Stimulated activated naive CD4-positive, alpha-beta T cell treated with Interleukin-2 at 50 U/mL for 16 hours (primary cell): ENCODE measurements at places on chromosomes 2 and 18.

DNA sequence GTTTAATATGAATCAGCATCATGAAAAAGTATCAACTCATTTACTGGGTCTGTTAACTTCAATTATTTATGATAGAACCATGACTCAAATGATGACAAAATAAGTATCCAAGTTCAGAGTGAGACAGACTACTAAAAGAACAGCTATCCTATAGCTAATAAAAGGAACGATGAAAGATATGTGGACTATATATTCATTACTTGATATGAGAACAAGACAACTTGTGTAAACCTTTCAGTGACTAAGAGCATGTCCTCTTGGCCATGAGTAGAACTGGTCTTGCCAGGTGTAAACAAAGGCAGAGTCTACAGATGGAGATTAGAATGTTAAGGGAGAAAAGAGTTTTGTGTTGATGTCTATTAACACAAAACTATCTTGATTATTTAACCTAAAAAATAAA is 360.4 kb upstream of the ZC3H15 start:
- DNase-seq = no peak

DNA sequence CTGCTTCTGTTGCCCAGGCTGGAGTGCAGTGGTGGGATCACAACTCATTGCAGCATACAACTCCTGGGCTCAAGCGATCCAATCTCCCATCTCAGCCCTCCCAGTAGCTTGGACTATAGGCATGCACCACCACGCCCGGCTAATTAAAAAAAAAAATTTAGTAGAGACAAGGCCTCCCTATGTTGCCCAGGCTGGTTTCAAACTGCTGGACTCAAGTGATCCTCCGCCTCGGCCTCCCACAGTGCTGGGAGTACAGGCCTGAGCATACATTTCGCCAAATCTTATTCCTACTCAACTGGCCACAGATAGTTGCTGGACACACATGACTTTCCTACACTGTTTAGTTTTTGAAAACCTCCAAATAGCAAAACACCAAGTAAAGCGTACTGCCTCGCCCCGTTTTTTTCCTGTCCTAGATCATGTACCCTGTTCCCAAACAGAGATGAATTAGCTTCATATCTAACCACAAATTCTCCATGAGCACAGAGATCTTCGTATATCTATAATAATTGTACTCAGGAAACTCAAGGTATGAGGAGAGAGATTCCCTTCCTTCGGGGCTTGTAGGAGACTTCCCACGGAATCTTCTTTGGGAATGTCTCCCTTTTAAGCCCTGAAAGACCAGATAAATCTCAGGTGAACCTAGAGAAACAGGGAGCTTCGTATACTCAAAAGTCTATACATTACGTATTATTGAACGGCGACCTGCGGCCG is 598 bp upstream of the C2orf69 start:
- DNase-seq = no peak

DNA sequence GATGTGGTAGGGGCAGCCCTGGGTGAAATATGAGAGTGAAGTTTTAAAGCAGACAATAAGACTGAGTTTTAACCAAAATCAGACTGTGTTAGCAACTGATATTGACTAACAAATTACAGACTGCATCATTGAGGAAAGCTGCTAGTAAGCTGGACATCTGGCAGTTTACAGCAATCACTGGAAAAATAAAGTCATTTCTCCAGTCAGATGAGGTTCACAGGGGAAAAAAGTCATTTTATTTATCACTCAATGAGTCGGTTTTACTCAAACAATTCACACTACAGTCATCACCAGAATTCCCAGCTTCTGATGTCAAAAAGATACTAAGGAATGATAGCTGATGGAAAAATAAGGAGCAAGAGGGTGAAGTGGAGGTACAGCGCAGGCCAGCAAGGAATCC is 10.5 kb upstream of the TMEM177 start:
- DNase-seq = no peak

DNA sequence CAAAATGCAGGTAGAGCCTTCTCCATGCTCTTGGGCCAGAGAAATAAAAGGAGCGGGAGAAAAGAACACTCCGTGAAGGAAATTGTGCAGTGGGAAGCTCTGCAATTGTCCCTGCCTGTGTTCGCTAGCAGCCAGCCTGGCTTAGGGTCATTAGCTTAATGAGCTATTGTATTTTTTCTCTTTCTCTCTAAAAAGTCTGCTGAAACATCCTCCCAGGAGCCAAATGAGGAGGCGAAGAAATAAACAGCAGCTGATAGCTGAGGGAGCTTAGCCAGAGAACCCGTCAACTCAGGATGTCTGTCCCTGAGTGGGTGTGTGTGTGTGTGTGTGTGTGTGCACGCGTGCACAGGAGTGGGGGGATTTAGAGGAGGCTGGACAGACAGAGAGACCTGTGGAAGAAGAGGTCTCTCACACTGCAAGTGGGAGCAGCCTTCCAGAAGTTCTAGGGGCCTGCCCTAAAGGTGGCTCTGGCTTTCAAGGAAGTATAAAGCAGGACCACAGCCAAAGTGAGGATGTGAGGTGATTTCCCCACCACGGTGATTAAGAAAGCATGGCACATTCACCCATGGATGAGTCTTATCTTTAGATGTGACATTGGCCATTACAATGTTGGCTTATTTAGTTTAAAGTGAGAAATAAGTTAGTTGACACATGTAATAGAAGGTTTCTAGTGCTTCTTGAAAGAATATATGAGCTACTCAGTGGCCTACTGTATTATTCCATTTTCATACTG is 690.4 kb downstream of the RNF144A start:
- no peak for DNase-seq

- peak; percentile 21 for DNase-seq
Measured at GRCh38 chr2:202237787-202238233, 587 bp downstream of the SUMO1 start.

DNA sequence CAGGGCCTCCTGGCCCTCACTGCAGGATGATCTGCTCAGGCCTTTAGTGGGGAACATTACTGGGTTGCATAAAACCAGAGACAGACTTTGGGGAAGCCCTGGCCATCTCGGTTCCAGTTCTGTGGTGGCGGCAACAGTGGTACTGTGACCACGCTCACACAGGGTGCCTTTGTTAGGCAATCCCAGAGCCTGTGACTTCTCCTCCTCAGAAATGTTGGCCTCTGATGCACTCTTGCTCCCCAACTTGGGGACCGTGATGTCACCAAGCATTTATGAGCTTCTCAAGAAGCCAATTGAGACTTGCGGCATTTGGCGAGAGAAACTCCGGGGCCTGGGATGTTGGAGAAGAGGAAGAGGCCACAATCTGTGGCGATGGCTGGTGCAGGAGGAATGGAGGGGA is 80.9 kb upstream of the PKDCC start:
- no peak for DNase-seq

- DNase-seq = no peak
Measured at GRCh38 chr2:164868563-164869419, 27.2 kb upstream of the COBLL1 start.

GRCh38 chr2:175981551-175981950 is 20.5 kb downstream of the LNPK start:
- no peak for DNase-seq

DNA sequence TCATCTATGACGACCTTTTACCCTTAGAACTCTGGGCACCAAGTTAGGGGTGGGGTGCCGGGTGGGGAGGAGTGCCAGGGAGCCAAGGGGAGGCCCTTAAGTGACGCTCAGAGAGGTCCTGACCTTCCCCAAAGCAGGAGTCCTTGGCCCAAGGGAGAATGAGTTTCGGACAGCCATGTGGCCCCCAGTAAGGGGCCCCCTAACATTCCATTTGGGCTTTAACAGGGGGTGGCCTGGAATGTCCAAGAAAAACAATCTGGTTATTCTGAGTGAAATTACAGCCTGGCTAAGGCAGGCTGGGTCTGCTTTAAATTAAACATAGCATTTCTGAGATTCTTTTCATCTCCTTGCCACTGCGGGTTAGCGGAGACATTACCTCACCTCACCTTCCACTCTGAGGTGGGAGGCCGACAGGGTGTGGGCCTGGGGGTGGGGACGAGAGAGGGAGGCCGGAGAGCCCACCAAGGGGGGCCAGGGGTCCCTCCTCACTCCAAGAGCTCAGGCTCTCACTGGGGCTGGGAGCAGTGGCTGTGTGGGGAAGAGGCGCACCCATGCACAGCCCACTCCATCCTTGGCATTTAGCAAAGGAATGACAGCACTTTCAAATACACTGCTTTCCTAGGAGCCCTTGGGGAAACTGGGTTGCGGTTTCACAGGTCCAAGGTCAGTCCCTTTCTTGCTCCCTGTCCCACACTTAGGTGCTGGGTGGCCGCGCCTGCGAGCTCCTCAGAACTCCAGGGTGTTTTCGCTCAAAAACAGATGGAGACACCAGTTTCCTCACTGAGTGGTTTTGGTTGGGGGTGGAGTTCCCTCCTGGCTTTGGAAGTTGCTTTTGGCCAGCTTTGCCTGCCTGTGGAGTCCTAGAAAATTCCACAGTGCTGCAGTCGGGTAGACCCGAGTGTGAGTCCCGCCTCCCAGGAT is 107.4 kb downstream of the POLR1A start:
- DNase-seq = no peak

DNA sequence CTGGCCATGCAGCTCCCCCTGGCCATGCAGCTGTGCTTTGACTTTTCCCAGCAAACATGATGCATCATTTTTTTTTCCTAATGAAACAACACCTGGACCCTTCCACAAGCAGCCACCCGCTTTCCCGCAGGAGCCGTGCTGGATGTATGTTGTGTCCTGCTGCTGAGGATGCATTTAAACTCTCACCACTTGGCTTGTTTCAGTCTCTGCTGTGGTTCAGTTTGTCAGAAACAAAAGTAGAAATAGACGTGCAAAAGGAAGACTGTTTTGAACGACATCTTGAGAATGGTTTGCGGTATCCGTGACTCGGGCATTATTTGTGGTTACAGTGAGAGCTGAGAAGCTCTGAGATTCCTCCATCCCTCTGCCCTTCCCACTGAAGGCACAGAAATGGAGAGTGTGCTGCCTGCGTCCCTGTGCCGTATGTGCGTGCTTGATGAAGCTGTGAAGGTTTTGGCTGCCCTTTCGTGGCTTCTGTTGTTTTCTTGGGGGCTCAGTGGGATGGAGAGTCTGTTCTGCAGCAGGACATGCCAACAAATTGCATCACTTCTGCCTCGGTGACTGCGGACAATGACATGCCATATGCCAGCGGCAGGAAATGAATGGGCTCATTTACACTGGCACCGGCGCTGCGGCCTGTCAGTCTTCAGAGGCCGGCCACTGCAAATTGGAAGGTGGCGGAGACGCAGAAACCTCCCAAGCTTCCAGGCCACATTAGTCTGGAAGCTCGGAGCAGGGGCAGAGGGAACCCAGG is 417.7 kb upstream of the SALL3 start:
- DNase-seq = no peak

- no peak for DNase-seq
Measured at GRCh38 chr2:117702098-117702497, 112.4 kb upstream of the DDX18 start.

DNA sequence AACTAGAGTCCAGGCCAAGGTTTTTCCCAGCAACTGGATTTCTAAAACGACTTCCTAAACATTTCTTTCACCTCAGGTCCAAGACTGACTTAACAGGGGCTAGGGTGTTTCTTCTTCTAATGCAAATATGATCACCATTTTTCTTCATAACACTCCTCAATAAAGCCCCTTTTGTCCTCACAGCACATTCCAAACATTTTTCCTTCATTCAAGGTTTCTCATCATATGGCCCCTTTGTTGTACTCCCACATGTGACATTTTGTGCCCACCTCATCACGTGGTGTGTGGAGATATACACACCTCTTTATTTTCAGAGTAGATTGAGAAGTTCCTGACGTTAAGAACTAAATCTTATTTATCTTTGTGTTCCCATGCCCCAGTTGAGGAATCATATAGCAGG is 3.9 kb upstream of the CDH7 start:
- DNase-seq = no peak

DNA sequence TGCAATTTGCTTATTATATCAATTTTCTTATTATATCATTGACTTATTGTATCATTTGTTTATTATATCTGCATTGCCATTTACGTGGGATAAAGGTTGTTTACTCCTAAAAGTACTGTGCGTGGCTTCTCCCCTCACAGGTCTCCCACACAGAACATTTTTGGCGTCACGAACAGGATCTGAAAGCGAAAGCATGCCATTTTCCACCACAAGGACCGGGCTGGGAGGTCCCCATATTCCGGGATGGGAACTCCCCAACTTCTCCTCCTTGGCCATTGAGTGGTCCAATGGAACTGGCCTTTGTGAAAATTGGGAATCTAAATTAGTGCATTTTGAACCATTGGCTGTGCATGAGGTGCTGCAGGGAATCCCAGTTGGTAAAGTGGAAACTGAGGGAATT is 4.8 kb upstream of the DSG2 start:
- no peak for DNase-seq
